ENCODE measurements at places on chromosomes 11 and 22.
A peak's percentile ranks its signal among the peaks of the same experiment; 100 is the strongest.

GRCh38 chr11:104968355-104968855 is at the start of gene CASP4:
TSS of gene CASP4 (minus strand) at chr11:104968574. CDS start at chr11:104968525, 49 bp downstream.
- DNase-seq: peak; percentile 81

GRCh38 chr11:18347471-18348125 is 25.2 kb downstream of the GTF2H1 start:
- DNase-seq: no peak

GRCh38 chr11:59247531-59248227 is 35.0 kb upstream of the MPEG1 start:
- DNase-seq: no peak

DNA sequence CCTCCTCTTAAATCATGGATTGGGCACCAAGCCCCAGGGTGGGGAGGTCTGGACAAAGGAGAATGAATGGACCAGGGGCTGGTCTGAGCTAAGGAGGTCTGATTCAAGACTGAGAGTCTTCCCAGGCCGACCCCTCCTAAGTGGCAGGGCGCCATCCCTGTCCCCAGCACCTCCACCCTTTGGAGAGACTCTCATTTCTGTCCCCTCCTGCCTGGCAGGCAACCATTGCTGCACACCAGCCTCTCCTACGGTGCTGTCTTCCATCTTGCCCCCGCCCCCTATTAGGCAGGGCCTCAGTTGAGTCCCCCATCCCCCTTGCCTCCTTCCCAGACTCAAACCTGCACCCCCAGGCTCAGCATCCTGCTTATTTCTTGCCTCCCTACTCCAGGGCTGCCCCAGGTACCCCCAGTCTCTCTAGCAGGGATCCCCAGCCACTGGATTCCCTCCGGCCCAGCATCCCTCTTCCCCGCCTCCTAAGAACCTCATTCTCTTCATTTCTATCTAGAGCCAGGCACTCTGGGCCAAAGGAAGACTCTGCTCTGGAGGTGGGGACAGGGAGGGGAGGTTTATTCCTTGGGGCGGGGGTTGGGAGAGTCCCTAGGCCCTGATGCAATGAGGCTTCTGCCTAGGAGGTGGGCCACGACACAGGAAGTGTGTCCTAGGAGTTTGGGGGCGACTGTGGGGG is 1.7 kb upstream of the RCOR2 start:
- no peak for DNase-seq

GRCh38 chr11:70111269-70112016 is 33.3 kb downstream of the ANO1 start:
- peak; percentile 25 for DNase-seq

- DNase-seq: no peak
These were observed 32.8 kb downstream of the KCNC1 start for GRCh38 chr11:17767301-17767885.

- peak; percentile 38 for DNase-seq
These were observed 1102.6 kb downstream of the DLG2 start for GRCh38 chr11:84524422-84525051.
